ENCODE measurements at places on chromosomes 12 and 14.

GRCh38 chr12:64670919-64671639 lies 60.8 kb downstream of the RASSF3 start:
- ATAC-seq: peak; percentile 72

DNA sequence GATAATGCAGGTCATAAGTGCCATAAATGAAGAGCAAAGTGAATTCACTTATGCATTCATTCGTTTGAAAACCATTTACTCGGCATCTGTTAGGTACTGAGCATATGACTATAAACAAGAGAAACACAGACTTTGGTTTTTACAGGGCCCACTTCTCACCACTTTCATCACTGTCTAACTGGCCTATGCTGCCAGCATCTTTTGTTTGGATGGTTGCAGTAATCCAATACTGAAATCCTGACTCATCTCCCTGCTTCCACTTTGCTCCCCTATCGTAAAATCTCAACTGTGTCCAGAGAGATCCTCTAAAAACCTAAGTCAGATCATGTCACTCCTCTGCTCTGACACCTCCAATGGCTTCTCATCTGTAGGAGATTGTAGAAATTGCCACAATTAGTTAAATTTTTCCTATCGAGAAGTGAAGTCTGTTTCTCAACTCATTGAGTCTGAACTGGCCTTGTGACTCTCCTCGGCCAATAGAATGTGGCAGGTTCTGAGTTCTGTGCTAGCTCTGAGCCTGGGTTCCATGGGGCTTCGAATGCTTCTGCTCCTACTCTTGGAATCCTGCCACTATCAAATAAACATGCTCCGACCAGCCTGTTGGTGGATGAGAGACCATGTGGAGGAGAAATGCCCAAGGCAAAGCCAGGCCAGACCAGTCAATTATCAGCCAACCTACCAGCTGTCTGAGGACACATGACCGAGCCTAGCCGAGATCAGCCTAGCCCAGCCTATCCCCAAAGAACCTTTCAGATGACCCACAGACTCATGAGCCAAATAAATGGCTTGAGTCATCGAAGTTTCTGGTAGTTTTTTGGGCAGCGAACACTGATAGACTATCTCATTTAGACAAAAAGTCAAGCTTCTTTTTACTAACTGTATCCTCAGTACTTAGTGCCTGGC lies 2.2 kb upstream of the BATF start:
- ATAC-seq: peak; percentile 49

DNA sequence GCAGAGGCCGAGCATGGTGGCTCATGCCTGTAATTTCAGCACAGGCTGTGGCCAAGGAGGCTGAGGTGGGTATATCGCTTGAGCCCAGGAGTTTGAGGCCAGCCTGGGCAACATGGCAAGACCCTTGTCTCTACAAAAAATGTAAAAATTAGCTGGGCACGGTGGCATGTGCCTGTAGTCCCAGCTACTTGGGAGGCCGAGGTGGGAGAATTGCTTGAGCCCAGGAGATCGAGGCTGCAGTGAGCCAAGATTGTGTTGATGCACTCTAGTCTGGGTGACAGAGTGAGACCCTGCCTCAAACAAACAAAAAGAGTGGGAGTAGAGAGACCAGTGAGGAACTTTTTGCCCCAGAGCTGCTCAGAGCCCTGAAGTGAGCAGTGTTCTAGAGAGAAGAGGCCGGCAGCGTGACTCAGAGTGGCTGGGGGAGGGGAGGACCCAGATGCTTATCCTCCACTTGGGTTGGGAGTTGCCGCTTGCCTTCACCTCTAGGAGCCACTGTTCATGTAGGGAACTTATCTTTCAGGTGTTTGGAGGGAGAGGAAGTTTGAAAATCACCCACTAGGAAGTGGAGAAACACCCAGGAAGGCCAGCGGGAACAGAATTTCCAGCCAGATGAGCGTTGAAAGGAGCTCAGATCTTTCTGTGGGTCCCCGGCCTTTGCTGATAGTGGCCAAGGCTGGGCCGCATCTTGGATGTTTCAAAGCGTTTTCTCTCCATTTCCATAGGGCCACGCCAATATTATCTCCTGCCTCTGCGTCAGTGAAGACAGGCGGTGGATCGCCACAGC lies 15.3 kb downstream of the CFAP251 start:
- ATAC-seq: no peak

DNA sequence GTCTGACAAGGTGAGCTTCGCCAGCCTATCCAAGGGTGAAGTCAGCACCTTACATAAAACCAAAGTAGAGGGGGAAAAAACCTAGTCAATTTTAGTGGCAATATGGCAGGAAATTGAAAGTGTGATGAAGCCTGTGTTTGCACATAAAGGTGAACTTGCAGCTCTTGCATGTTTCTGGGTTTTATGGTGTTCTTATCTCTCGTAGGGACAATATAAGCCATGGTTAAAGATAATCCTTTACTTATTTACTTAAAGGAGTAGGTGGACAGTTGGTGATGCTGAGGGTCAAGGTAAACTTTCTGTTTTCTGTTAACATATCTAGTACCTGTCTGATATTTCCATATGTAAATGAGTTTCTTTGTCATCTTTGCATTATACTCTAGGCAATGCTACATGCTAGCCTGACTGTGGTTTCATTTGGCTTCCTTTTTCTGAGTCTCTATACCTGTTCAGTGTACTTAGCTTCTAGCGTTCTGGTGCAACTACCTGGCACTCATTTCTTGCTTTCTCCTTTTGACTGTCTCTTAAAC lies 32.8 kb downstream of the CCDC91 start:
- ATAC-seq: peak; percentile 90

- no peak for ATAC-seq
Measured at GRCh38 chr14:94543449-94544124, 17.7 kb upstream of the SERPINA4 start.

GRCh38 chr12:46410495-46410894 lies 37.9 kb upstream of the SLC38A2 start:
- ATAC-seq: no peak

- ATAC-seq: peak; percentile 72
Measured at GRCh38 chr12:92702754-92703679, at the start of gene PLEKHG7. PLEKHG7 (plus strand) TSS chr12:92702989; CDS start chr12:92706632, 3,643 bp downstream.

DNA sequence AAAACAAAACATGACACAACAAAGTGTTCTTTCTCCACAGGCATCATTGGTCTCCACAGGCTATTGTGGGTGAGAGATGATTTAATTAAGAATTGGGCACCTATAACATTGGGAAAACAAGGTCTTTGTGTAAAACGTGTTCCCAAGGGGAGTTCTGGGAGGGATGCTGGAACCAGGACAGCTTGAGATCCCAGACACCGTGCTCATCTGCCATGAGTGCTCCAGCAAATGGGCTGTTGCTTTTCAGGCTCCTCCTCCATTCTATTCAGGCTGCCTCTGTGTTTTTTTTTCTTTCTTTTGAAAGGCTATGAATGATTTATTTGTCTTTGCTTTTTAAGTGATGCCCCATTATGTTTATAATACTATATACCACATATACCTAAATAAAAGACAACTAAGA lies 122.4 kb downstream of the DACT1 start:
- ATAC-seq: no peak

DNA sequence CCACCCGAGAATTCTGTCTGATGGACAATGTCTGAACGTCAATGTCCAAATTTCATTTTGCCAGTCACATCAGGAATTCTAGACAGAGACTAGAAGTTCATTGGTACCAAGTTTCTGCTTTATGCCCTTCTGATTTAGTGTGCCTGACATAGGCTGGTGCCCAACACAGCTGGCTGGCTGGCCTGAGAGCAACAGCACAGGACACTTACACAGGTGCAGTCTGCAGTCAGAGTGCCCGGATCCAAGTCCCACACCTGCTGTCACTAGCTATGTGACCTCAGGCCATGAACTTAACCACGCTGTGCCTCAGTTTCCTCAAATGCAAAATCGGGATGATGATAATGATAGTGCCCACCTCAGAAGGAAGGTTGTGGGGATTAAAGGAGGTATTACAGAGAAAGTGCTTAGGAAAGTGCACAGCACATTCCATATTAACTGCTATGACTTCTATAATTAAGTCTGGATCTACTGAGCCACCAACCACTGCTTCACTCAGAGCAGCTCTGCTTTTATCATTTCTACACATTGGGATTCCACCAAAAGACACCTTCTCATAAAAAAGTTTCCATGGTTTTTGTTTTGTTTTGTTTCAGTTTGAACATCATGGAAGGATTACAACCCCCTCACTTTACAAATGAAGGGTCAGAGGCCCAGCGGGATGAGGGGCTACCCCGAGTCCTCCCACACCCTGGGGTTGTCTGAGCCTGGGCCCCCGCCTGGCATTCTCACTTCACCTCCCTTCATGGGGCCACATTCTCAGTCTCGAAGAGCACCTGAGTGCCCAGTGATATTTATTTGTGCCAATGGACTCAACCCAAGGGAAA lies 168.8 kb upstream of the BCL2L14 start:
- peak; percentile 90 for ATAC-seq

Measured in activated T-helper 17 cell treated with anti-CD3 and anti-CD28 coated beads, Interleukin-2, amount 50 U/mL, for 72 hours (primary cell).